Stimulated activated CD4-positive, alpha-beta T cell treated with anti-CD3 and anti-CD28 coated beads, Interleukin-15, amount 100 ng/mL, for 1 hour (primary cell): ENCODE measurements at places on chromosomes 2 and 18.

- no peak for DNase-seq
Measured at GRCh38 chr2:161414042-161415033, 1.8 kb upstream of the TBR1 start.

DNA sequence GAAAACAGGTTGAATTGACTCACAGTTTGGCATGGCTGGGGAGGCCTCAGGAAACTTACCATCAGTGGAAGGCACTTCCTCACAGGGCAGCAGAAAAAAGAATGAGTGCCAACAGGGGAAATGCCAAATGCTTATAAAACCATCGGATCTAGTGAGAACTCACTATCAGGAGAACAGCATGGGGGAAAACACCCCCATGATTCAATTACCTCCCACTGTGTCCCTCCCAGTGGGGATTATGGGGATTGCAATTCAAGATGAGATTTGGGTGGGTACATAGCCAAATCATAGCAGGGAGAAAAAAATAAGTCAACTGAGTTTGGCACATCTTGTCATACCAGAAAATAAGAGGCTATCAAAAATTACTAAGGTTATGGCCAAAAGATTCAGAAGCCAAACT is 96.3 kb downstream of the TRIP12 start:
- DNase-seq: no peak

- DNase-seq: no peak
Measured at GRCh38 chr18:70394672-70395071, 105.8 kb downstream of the SOCS6 start.

- DNase-seq: no peak
Measured at GRCh38 chr18:55446996-55447671, 140.9 kb downstream of the TCF4 start.

DNA sequence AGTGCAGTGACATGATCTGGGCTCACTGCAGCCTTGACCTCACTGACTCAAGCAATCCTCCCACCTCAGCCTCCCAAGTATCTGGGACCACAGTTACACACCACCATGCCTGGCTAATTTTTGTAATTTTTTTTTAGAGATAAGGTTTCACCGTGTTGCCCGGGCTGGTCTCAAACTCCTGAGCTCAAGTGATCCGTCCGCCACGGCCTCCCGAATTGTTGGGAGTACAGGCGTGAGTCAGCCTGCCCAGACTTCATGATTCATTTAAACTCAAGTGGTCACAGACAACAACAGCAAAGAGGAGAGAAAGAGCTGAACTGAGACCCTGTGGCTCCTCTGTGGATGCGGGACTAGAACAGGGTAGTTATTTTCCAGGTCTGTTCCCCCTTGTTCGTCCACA is 83.0 kb downstream of the TSHZ1 start:
- no peak for DNase-seq

DNA sequence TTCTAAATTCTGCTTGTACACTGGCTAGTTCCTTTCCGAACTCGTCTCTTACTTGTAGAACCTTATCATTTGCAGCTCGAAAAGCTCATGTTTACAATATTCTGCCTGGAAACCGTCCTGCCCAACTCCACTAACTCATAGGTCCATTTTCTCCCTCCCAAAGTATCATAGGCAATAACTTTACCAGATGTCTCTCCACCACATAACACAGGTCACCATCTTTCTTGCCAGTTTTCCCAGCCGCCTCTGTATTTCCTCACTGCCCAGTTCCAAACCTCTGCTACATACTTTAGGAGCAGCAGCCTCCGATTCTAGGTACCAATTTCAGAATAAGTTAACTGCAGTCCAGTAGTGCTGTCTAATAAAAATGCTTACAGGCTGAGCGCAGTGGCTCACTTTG is 259.5 kb downstream of the GLI2 start:
- DNase-seq: no peak

DNA sequence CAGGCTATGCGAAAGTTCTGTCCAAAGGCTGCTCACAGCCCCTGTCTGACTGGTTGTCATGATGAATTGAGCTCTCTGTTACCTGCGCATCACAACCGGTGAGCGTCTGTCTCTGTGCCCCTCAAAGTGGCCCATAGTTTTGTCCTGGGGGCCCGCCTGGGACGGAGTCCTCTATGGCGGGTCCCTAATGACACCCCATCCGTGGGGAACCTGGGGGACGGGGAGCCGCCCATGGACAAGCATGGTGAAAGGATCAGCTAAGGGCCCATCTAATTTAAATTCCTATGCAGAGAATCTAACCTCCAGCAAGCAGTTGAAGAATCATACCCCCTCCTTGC is 473 bp downstream of the ELMOD3 start:
- no peak for DNase-seq

DNA sequence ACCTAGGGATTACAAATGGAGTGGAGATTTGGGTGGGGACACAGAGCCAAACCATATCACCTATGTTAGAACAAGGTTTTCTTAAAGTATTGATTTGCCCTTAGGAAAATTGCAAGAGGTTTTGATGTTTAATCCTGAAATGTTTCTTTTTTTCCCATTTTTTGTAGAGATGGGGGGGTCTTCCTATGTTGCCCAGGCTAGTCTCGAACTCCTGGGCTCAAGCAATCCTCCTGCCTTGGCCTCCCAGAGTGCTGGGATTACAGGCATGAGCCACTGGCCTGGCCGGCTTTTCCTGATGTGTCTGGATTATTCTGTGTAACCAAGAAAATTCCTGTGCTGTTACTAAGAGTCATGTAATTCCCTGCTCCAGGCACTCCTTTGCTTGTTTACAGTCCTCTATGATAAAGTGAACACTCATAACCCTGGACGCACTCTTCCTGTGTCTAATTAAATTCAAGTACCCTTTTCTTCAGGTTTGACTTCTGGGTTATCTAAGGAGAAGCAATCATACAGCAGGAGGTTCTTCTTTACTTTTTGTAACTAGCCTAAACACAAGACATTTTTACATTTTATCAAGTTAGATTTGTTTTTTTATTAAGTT is 15.0 kb upstream of the CTDP1 start:
- no peak for DNase-seq

GRCh38 chr18:36303211-36303844 is 5.8 kb downstream of the FHOD3 start:
- DNase-seq: no peak

- no peak for DNase-seq
Measured at GRCh38 chr2:14554849-14555545, 77.5 kb upstream of the LRATD1 start.

DNA sequence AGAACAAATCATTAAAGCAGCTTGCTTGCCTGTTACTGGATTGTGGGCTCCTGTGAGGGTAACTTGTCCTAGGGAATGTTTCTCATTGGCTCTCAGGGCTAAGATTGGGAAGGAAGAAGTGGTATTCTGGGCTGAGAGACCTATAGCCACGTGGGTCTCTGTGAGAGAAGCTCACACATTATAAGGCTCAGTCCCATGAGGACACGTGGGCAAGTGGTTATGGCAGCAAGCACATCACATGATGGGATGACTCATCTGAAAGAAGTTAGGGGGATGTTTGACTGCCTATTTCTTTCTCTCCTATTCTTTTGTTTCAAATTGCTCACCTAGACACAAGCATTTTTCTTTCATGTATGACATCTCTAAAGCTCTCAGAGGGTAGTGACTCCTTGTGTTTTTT is 418.0 kb upstream of the ST6GAL2 start:
- no peak for DNase-seq

- DNase-seq: no peak
Measured at GRCh38 chr2:206218156-206218555, 56.3 kb upstream of the ZDBF2 start.

GRCh38 chr2:189221811-189222467 is 42.4 kb upstream of the COL5A2 start:
- DNase-seq: no peak
